ENCODE measurements at places on chromosomes 5 and 9. TPM values are rescaled to one million over a fixed set of nuclear protein-coding genes. Genes with fewer than 3 reads are reported as not detected.

DNA sequence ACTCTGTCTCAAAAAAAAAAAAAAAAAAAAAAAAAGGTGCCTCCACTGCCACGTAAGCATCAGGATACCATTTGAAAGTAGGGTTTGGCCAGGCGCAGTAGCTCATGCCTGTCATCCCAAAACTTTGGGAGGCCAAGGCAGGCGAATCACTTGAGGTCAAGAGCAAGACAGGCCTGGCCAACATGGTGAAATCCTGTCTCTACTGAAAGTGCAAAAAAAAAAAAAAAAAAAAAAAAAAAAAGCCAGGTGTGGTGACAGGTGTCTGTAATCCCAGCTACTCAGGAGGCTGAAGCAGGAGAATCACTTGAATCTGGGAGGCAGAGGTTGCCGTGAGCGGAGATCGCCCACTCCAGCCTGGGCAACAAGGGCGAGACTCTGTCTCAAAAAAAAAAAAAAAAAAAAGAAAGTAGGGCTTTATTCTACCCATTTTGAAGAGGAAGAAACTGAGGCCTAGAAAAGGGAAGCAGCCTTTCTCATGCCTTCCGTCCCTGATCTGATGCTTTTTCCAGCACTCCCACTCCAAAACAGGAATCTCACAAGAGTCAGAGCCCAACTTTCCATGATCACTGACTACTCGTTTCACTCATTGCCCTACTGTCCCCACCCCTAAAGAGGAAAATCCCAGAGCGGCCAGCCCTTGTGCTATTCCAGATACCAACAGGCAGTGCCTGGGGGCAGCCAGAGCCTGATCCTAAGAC lies 16.3 kb upstream of the CCIN start:
- no peaks in the 10 kb centered on the region for H3K27me3 ChIP-seq
- H3K4me3 ChIP-seq: no peak overlapping the region
- no peaks in the 10 kb centered on the region for H3K36me3 ChIP-seq
- peaks cover 22% of the 10 kb centered on the region for H3K4me1 ChIP-seq
- no peak overlapping the region for H3K27ac ChIP-seq

DNA sequence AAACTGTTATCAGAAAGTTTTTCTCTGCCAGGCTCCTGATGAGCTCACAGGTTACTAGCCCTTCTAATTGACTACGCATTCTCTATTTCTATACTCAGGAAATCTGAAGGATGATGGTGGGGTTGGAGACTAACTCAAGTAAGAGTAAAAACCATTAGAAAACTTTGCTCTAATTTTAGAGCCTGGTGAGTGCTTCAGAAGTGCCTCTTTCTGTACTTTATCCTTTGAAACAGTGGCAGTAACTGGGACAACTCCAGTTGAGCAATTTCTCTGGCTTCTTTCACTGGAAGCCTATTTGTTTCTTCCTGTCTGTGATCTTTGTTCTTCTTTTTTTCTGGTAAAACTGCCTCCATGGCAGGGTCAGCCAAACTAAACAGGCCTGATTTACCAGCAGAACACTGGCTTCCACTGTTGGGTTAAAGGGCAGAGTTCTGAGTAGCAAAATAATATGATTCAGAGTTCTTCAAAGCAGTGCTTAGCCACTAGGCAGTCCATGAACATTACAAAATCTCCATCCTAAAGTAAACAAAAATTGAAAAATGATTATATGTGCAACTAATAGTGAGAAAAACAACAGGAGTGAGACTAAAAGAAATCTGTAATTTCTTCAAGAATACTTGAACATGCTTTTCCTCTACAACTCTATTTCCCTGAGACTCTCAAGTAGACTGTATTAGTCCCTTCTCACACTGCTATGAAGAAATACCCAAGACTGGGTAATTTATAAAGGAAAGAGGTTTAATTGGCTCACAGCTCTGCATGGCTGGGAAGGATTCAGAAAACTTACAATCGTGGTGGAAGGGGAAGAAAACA lies 79.8 kb downstream of the MROH2B start:
- H3K27me3 ChIP-seq: no peaks in the 10 kb centered on the region
- H3K4me3 ChIP-seq: no peak overlapping the region
- peak; percentile 75 for DNase-seq
- H3K27ac ChIP-seq: no peak overlapping the region
- no peaks in the 10 kb centered on the region for H3K4me1 ChIP-seq

- DNase-seq: no peak
- H3K36me3 ChIP-seq: no peaks in the 10 kb centered on the region
- H3K4me1 ChIP-seq: no peaks in the 10 kb centered on the region
- H3K27ac ChIP-seq: no peak overlapping the region
- H3K27me3 ChIP-seq: no peaks in the 10 kb centered on the region
Measured at GRCh38 chr9:82584349-82584863, 478.5 kb downstream of the RASEF start.

DNA sequence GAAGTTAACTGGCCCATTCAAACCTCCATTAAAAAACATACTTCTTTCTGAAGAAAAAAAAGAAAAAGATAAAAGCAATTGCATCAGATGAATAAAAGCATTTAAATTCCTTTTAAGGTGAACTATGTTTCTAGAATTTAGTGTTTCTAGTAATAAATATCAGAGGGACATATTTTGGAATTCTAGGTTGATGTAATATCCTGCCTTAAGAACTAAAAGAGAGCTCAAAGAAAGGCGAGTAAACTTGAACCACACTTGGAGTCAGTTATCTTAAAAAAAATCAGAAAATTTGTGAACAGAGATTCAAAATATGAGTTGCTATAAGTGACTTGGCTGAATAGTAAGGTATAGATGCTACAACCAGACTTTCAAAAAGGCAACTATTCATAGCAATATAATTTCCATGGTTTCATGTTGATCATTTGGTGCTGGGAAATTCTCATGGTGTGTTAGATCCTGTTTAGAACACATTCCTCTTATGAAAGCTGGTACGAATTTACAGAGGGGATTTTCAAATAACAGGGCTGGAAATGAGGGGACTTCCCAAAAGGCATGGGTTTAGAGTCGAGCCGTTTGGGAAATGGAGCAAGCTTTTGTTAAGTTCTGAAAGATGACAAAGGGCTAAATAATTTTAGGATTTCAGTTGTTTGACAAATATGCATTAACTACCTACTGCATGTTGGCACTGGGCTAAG lies 37.6 kb upstream of the RAI14 start:
- H3K27ac ChIP-seq: no peak overlapping the region
- DNase-seq: no peak
- H3K4me1 ChIP-seq: no peaks in the 10 kb centered on the region
- no peaks in the 10 kb centered on the region for H3K27me3 ChIP-seq
- H3K4me3 ChIP-seq: no peak overlapping the region

The CCDC180 gene
- 66.1 TPM for total RNA-seq

The PCDHB16 gene
- total RNA-seq: 2.6 TPM

The PCA3 gene
- 0.39 TPM for total RNA-seq

- no peak for DNase-seq
- H3K27ac ChIP-seq: no peak overlapping the region
- no peaks in the 10 kb centered on the region for H3K4me1 ChIP-seq
- no peaks in the 10 kb centered on the region for H3K36me3 ChIP-seq
- H3K4me3 ChIP-seq: no peak overlapping the region
- no peaks in the 10 kb centered on the region for H3K27me3 ChIP-seq
Measured at GRCh38 chr5:81163651-81164050, 69.5 kb upstream of the CKMT2 start.

- peak; percentile 8 for DNase-seq
- H3K27ac ChIP-seq: no peak overlapping the region
- no peaks in the 10 kb centered on the region for H3K4me1 ChIP-seq
Measured at GRCh38 chr5:1316588-1317340, 21.9 kb upstream of the TERT start.
